HTR-8/SVneo (cell line): ENCODE measurements at places on chromosomes 16 and 17.

DNA sequence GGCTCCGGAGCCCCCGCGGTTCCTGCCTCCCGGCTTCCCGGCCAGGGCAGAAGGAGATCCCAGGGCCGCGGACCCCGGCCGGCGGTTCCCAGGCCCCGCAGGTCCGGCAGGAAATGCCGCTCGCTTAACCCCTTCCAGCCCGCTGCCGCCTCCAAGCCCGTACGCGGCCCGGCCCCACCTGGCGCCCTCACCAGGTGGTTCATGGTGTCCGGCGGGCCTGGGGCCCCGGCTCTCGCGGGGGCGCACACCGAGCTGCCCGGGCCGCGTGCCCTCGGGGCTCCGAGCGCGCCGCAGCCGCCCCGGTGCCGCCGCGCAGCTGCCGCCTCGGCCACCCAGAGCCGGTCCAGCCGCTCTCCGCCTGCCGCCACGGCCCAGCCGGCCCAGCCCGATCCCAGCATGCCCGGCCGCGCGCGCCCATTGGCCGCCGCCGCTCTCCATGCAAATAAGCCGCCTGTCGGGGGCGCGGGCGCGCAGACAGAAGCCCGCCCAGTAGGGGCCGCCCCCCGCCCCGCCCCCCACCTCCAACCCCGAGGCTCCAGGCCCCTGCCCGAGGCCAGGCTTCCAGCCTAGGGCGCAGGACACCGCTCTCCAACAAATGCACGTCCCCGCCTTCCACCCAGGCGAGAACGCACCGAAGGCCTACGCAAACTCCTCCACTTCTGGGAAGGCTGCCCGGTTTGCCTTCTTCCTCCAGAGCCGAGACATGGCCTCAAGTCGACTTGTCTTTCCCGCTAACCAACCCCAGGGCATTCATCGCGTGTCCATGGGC lies at the start of gene BCAR1:
Gene BCAR1, minus strand, starts transcription at position 345 of the 769 bp plus-strand sequence. Its CDS starts 142 bp downstream, at position 203.
- peak; percentile 83 for DNase-seq

GRCh38 chr16:1656808-1657617 lies 21.1 kb upstream of the JPT2 start:
- no peak for DNase-seq

DNA sequence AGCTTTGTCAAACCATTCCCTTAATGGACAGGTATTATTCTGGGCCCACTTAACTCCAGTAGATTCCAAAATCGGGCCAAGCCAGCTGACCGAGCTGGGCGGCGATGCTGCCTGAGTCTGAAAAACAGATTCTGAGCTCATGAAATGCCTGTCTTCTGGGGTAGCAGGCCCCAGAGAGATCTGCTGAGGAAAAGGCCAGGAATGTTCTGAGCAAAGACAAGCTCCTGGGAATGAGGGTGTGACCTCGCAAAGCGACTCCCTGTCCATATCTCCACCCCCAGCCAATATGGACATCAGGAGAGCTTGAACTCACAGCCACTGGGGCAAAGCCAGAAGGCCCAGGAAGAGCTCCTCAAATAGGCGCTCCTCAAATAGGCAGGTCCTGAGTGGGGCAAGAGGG lies 23.7 kb downstream of the ZNF423 start:
- no peak for DNase-seq

GRCh38 chr17:4747847-4748246 lies 8.1 kb upstream of the CXCL16 start:
- DNase-seq, result no peak

DNA sequence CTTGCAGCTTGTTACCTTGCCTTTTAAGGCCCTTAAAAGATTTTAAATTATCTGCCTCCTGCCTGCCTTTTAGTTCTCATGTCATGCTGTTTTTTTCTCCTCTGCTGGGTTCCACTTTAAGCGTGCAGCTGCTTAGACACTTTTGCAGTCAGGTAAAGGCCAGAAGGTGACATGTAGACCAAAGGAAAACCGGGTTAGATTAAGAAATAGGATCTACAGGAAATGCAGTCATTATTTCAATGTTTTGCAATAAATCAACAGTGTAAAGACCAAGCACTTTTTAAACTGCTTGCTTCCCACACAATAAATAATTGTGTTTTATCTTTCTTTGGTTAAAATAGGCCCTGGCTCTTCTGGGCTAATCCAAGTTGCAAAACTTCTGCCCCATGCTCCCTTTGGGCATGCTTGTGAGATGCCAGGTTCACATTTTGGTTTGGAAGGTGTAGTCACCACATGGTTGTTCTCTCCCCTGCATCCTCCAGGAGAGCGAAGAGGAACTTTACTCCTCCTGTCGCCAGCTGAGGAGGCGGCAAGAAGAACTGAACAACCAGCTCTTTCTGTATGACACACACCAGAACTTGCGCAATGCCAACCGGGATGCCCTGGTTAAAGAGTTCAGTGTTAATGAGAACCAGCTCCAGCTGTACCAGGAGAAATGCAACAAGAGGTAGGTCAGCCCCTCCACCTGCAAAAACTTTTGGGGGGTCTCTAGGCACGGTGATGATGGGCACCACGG lies 54.9 kb downstream of the SDR42E1 start:
- no peak for DNase-seq

DNA sequence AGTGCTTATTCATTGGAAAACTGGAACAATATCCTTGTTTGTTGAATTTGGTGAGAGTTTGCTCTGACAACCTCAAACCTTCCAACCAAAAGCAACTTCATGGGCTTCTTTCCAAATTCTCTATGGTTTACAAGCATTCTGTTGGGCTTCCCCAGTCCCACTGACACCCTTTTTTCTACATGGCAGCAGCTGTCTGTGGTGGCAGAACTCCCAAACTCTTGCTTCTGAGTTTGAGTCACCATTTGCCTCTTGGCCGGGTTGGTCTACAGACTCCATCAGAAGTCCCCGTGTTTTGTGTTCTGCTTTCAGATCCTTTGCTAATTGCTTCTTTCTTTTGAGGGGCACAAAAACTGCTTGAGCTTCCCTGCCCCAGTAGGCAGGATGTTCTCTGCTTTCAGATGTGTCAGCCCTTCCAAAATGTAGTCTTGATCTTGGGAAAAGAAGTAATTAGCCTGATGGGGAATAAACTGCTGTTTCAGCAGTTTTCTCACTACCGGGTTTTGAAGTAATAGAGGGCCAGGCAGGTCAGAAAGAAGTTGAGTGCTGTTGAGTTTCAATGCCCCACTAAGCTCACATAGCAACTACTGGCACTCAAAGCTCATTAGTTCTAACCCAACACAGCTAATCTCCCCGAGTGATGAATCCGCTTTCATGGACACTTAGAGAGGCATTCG lies 80.7 kb downstream of the HS3ST3A1 start:
- DNase-seq, result no peak

DNA sequence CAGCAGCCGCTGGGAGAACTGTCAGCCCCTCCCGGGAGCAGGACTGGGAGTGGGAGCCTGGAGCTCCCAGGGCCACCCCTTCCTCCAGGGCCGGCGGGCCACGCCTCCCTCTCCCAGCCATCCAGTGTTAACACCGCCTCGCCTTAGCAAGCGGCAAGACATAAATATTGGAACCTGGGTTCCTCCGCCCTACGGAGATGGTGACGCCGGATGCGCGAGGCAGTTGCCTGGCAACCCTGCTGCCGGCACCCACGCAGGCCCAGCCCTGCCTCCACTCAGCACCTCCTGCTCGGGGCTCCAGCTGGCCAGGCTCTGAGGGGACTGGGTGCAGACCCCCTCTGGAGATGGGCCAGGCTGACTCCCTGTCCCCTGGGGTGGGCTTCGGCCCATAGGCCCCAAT lies 27.4 kb upstream of the CACNA1H start:
- DNase-seq, result no peak

DNA sequence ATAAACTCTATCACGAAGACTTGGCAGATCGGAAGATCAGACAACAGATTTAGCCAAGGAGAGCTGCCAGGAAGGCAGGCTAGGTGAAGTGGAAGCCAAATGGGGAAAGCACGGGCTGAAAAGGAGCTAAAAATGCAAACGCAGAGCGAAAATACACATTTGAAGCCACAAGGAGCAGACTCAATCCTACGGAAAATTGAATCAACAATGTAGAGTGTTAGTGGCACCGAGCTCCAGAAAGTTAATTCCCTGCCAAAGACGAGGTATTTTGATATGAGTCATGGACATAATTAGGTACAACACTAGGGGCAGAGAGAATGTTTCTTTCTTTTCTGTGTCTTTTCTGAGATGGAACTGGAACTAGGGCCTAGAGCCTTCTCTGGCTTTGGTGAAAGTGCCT lies 20.7 kb downstream of the GSG1L start:
- DNase-seq, result no peak

DNA sequence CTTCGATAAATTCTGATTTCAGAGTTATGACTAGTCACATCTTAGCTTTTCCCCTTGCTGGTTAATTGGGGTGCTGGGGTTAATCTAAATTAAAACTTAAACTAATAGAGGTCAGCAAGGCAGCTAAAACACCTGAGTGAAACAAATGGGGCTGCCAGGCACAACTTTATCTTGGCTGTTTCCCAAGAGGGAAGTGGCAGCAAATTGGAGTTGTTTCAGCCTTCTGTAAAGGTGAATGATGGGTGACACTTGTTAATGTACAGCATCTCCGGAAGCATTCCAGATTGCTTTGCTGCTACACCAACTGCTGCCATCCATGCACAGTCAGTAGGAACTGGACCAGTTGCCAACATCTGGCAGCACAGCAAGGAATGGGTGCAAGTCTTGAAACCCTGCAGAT lies 43.9 kb downstream of the AATF start:
- no peak for DNase-seq

DNA sequence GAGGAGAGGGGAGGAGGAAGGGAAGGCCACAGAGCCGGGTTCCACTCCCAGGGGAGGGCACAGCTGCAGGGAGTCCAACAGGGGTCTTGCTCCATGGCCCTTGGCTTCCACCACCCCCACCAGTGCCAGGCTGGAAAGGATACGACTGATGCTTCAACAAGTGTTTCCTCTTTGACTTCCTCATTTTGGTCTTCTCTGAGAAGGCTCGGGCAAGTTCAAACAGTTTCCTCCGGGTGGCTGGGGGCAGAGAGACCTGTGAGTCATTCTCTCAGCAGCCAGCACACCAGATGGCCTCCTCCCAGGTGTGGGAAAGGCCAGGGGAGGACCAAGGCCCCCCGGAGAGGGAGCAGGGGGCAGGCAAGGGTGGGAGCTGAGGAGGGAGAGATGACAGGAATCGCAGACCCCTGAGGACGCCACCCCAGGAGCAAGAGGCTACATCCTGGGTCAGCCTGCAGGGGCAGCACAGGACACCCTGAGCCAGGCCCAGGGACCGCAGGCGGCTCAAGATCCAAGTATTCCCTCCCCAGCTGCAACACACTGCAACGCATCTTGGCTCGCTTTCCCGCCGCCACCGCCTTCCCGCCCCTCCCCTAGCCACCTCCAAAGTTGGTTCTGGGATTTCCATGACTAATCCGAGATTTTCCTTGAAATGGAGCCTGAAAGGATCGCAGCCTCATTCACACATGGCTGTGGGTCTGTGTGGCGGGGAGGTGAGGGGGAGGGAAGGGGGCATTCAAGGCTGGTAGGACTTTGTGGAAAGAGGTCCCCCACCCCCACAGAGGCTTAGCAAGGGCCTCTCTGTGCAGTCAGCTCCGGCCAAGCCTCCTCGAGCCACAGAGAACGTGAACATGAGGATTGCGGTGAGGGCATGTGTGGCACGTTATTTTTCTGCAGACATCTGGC lies 18.4 kb upstream of the MRPS23 start:
- DNase-seq, result peak; percentile 98

DNA sequence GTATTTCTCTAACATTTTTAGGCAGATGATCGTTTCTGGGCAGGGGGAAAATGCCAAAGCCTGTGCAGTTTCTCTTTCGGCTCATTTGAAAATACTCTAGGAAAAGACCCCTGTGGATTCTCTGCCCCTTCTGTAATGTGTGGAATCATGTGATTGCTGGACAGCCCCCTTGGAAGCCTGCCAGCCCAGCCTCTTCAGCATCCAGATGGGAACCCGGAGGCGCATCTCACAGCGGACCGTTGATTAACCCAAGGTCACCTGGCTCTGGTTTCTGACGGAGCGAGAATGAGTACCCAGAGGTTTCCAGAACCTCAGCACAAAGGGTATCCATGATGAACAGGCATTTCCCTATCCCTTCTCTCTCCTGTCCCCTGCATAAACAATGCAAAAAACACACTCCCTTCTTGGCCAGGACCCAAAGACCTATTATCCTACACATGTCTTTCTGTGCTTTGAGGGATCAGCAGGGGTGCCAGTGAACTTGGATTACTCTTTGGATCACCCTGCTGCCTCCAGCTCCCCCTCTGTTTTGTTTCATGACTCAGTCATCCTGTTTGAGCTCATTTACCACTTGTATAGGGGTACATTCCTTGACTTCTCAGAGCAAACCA lies 957.1 kb upstream of the RBFOX1 start:
- no peak for DNase-seq

DNA sequence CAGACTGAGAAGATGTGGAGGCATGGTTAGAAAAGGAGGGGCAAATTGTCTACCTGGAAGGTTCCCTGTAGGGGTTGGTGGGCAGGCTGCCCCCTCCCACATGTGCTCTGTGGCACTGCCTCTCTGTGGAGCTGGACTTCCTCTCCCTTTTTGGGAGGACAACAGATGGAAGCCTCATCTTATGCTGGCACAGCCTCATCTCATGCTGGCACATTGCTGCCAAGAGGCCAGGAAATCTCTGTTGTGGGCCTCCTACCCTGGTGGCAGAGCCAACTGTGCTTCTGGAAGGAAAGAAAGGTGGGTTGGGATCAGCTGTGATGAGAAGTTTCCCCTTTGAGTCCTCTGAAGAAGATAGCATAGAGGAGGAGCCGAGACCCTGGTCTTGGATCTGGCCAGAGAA lies 19.7 kb upstream of the BRD7 start:
- no peak for DNase-seq

- no peak for DNase-seq
Observed at GRCh38 chr17:16001226-16001897, 1.7 kb downstream of the TTC19 start.

DNA sequence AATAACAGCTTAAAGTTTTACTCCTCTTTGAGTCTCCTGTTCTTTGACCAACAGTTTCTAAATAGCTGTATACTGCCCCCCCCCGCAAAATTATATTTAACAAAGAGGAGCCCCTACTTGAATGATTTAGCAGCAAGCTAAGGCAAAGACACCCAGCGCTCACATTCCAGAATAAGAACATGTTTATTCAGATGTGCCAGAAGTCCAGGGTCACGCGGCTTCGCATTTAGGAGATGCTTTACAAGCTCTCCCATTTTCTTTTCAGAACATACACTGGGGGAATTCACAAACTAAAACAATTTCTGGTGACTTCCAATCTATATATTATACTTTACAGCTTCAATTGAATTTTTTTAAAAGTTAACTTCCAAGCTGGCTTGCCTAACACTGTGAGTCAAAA lies 5.3 kb downstream of the PLD6 start:
- no peak for DNase-seq

- DNase-seq, result no peak
Observed at GRCh38 chr17:54793271-54793670, 107.4 kb upstream of the TOM1L1 start.

DNA sequence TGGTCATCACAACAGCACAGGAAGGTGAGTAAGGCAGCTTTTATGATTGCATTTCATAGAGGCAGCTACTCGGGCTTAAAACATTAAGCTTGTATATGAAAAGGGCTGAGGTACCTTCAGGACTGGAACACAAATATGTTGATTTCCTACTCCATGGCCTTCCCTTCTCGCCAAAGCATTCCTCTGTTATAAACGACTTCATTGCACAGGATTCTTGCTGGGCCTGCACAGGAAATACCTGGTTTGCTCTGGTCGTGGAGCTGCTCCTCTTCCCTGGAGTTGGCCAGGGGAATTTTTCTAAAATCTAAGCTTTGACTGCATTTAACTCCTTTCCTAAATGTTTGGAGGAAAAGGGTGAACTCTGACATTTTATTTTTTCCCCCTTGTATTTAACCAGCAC lies 49.0 kb downstream of the CHD9 start:
- no peak for DNase-seq

GRCh38 chr16:68640972-68641371 lies 4.1 kb upstream of the CDH3 start:
- DNase-seq, result no peak

GRCh38 chr17:31834448-31834847 lies 24.6 kb downstream of the COPRS start:
- DNase-seq, result no peak
